GM12892 (cell line): ENCODE measurements at places on chromosomes 12 and 14.
A peak's percentile ranks its signal among the peaks of the same experiment; 100 is the strongest.

- DNase-seq, result no peak
Observed at GRCh38 chr12:48165089-48165981, 8.0 kb upstream of the ASB8 start.

DNA sequence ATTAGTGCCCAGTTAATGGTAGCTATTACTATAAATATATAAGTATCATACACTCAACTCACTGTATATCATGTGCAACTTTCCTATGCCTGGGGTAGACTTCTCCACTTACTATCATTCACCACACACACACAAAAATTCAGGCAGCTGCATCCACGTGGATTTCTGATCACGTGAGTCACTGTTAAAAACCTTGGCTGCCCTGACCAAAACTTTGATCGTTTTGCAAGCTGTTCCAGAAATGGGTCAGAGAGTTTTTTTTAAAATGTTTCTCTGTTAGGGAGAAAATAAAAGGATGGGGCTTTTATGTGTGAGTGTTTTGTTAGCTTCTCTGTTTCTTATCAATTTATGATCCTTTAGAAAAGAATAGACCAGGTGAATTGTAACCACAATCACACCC, 198.2 kb upstream of the CNOT2 start:
- no peak for DNase-seq

DNA sequence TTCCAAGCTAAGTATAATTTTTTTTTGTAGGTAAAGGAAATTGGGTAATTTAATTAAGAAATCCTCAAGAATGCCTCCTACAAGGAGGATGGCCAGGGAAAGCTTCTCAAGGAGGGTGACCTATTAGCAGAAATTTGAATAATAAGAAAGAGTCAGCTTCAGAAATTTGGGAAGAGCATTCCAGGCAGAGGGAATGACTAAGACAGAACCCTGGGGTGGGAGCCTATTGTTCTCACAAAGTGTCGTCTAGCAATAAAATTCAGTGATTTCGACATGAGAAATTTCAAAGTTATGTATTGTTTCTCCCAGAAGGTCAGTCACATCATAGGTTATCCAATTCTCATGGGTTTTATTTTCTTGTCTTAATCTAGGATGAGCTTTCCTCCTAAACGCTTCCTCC, 1168.4 kb downstream of the AACS start:
- DNase-seq, result no peak

- DNase-seq, result no peak
Observed at GRCh38 chr14:36975834-36976233, 196.6 kb downstream of the SLC25A21 start.

GRCh38 chr14:69313176-69313575, 53.2 kb downstream of the GALNT16 start:
- DNase-seq, result no peak

- DNase-seq, result no peak
Observed at GRCh38 chr14:67815573-67816225, 691 bp downstream of the ZFYVE26 start.

DNA sequence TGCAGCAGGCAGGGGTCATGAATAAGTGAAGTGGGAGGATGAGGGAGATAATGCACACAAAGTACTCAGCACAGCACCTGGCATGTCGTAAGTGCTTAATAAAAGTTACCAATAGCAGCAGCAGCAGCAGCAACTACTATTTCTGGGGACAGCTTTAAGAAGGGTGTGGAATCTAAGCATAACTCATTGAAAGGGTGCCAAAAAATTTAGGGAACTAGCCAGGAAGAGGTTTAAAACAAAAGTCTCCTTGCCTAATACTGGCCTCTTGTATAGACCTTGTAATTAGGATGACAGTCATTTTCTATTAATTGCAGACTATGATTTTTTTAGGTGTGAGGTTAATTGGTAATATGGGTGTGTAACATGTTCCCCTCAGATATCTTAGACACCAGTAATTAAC, 179.9 kb downstream of the PTPN11 start:
- DNase-seq, result no peak

DNA sequence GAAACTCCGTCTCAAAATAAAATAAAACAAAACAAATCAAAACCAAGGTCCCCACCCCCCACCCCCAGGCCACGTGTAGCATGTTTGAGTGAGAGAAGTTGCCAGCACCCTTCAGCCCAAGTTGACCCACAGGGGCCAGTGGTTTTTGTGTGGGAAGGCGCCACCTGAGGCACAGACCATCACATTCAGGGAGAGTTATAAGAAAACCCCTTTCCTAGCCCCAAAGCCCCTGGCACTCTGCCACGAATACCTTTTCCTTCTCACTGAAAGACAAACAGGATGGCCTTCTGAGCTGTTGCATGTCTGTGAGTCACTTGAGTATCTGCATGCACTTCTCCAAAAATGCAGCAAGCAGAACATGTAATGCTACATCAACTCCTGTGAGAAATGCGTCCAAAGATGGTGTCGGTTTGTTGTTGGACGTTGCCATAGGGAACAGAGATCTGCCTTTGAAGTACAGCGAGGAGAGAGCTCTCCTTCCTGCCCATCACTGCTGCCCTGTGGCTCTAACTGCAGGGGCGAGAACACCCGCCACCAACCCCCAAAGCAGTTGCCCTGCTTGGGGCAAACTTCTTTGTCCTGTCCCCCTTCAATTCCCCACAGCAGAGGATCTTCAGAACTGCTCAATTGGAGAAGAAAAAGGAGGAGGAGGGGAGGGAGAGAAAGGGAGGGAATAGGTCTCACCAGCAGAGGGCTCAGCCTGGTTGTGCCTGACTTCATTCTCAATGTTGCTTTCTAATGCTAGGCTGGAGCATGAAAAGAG, 2.7 kb upstream of the TRAF3 start:
- DNase-seq, result peak; percentile 61

DNA sequence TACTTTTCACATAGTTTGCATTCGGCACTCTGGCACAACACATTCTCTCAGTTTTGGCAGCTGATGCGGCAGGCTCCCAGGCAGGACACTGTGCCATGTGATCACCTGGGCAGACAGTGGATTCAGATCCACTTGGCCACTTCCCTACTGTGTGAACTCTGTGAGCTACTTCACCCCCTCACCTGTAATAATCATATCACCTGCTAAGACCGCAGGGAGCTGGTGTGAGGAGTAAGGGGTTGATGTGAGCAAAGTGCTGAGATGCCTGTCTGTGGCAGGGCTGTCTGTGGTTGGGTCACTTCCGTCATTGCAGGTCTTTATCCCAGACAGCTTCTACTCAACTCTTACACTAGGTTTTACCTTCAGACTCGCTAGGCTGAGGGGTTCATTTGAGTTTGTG, 50.4 kb upstream of the AMN start:
- DNase-seq, result no peak

GRCh38 chr14:41449066-41449465, 157.6 kb upstream of the LRFN5 start:
- DNase-seq, result no peak

- no peak for DNase-seq
Observed at GRCh38 chr12:6295094-6295811, 15.2 kb upstream of the PLEKHG6 start.

DNA sequence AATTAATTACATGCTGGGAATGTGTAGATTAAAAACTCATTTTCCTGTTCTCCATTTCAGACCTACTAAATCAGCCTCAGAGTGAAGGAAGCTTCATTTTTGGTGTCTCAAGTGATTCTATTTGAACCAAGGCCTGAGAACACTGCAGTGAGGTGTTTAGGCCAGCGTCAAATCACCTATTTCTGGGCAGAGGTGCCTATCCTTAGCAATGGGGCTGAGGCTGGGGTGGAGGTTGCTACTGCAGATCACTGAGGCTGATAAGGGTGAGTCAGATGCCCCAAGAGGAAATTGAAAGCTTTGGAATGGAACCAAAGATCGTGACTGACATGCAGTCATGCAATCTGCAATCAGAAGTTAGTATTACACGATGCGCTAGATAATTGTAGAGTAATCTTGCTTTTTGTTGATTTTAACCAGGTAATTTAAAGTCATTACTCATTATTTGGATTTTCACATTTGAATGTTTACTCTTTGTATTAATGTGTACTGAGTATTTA, 4.4 kb downstream of the TXNRD1 start:
- no peak for DNase-seq

DNA sequence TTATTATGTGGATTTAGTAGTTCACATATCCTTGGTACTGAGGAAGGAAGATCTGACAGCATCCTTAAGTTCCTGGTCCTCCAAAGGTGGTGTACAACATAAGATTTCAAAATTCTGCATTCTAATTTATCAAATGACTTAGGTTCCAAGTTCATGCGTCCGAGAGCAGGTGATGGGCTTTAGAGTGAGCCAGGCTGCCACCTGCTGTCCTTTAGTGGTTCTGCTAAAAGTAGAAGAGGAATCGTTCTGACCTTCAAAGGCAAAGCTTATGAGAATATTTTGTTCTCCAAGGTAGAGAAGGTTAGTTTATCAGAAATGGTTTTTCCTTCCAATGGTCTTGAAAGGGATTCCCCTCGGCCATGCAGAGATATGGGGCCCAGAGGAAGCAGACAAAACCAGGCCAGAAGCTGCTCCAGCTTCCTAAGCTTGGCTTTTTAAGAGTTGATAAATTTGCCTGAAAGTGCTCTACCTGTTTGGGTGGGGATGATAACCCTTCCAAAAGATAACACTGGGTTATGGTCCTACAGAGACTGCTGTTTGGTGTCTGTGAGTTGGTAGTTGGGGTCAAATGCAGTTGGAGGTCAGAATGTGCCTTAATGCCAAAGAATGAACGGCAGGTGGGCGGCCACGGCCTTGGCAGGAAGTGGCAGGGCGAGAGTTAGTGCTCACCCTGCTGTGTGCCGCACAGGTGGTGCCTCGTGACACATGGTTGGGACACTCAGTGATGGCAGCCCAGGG, 29.1 kb upstream of the LRTM2 start:
- no peak for DNase-seq

- DNase-seq, result no peak
Observed at GRCh38 chr12:131121705-131122405, 168.1 kb downstream of the ADGRD1 start.

DNA sequence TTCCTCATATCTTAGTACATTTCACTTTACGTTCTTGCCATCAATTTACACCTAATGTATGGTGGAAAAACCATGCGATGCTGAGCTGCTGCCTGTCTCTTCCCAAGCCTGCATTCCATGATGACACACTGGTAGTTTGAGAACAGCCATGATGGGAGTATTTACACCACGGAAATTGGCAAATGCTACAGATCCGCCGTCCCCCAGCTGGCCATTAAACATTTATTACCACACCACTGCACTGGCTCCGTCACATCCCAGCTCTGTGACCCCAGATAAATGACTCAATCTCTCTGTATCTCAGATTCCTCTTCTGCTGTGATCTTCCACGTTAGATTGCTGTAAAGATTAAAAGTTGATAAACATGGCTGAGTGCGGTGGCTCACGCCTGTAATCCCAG, 13.9 kb downstream of the ESRRB start:
- no peak for DNase-seq

GRCh38 chr12:40801861-40802260, 109.6 kb downstream of the CNTN1 start:
- no peak for DNase-seq

GRCh38 chr12:40915172-40915571, 222.9 kb downstream of the CNTN1 start:
- no peak for DNase-seq

DNA sequence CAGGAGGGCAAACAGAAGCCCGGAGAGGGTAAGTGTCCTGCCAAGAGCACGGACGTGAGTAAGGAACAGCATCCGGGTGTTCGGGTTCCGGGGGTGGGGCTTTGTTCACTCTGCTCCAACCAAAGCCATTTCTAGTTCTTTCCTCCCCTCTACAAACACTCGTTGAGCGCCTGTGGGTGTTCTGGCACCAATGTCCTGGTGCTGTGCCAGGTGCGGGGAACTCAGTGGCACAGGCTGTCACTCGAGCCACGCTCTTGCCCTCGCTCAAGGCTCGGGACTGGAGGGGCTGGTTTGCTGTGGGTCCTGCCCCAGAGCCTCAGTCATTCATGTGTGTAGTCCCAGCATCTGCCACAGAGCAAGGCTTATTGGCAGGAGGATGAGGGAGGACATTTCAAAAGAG, 157.5 kb downstream of the CALM1 start:
- no peak for DNase-seq

GRCh38 chr14:75720116-75720515, 59.1 kb downstream of the TTLL5 start:
- no peak for DNase-seq

DNA sequence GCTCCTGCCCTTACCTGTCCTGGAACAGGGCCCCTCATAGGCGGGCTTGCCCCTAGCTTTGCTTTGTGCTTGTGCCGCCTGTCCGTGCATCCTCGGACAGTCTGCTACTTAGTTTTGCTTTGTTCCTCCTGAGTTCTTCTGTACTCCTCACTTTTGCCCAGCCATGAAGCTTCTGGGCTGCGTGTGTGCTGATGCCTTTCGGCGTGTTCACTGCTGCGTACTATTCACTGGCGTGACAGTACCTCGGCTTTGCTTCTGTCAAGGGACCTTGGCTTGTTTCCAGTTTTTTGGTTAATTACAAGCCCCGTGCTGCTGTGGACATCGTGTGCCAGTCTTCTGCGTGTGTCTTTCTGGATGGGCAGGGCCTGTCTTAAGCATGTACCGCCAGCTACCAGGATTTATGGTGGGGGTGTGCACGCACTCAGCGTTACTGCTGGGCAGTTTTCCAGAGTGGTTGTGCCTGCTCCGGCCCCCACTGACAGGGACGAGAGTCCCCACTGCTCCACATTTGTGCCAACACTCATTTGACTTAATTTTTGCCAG, 2.5 kb downstream of the PACS2 start:
- DNase-seq, result no peak

DNA sequence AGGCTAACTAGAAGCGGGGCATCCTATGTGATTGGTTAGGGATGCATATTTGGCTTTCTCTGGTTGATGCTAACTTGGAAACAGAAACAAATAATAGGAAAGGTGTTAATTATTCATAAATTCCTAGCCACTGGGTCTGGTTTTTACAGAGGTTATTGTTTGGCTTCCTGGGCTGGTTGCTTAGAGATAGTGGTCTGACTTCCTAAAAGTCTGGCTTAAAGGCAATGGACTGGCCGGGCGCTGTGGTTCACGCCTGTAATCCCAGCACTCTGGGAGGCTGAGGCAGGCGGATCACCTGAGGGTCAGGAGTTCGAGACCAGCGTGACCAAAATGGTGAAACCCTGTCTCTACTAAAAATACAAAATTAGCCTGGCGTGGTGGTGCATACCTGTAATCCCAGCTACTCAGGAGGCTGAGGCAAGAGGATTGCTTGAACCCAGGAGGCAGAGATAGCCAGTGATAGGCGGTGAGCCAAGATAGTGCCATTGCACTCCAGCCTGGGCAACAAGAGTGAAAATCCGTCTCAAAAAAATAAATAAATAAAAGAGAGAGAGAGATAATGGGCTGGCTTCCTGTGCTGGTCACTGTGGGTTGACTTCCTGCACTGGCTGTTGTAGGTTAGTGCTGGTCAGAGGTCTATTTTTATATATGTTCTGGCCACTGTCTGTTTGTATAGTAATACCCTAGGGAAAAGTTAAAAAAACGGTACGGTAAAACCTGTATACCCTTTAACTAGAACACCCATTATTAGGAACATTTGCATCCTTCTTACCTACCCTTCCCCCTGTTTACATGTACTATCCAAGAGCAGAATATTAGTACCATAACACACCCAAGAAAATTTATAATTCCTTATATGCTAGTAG, 24.1 kb downstream of the OR6S1 start:
- DNase-seq, result no peak

- no peak for DNase-seq
Observed at GRCh38 chr12:12804432-12804886, 8.7 kb upstream of the DDX47 start.

- DNase-seq, result no peak
Observed at GRCh38 chr12:59844750-59845149, 248.9 kb downstream of the SLC16A7 start.
